MCF 10A (cell line): ENCODE measurements at places on chromosomes 16 and 17. TPM values are rescaled to one million over a fixed set of nuclear protein-coding genes. Genes with fewer than 3 reads are reported as not detected.
A peak's percentile ranks its signal among the peaks of the same experiment; 100 is the strongest.

The ADAP2 gene
- 1.3 and 2.2 TPM in 2 replicates for total RNA-seq

The MTSS2 gene
- total RNA-seq, result 75.8 and 78.7 TPM in 2 replicates

The CCL3 gene
- not detected in 2 replicates for total RNA-seq

- DNase-seq, result no peak
- H3K27ac ChIP-seq, result no peak overlapping the region
- no peak overlapping the region for H3K4me3 ChIP-seq
- H3K36me3 ChIP-seq, result peaks cover 6% of the 10 kb centered on the region
Measured at GRCh38 chr16:84917492-84917891, 93.8 kb downstream of the ZDHHC7 start.

GRCh38 chr17:21113716-21114115 is 13.0 kb upstream of the DHRS7B start:
- no peak overlapping the region for H3K27ac ChIP-seq
- no peak for DNase-seq
- H3K27me3 ChIP-seq, result no peaks in the 10 kb centered on the region
- no peaks in the 10 kb centered on the region for H3K4me1 ChIP-seq

GRCh38 chr17:28142305-28142704 is 99.8 kb downstream of the NLK start:
- no peak overlapping the region for H3K4me3 ChIP-seq
- no peak for DNase-seq
- peaks cover 23% of the 10 kb centered on the region for H3K36me3 ChIP-seq
- peaks cover 4% of the 10 kb centered on the region for H3K4me1 ChIP-seq
- H3K27ac ChIP-seq, result no peak overlapping the region
- H3K27me3 ChIP-seq, result no peaks in the 10 kb centered on the region

GRCh38 chr16:85033171-85033570 is 5.6 kb downstream of the KIAA0513 start:
- H3K36me3 ChIP-seq, result peaks cover 17% of the 10 kb centered on the region
- no peak for DNase-seq
- peaks cover 34% of the 10 kb centered on the region for H3K4me1 ChIP-seq
- no peaks in the 10 kb centered on the region for H3K27me3 ChIP-seq
- H3K4me3 ChIP-seq, result no peak overlapping the region

DNA sequence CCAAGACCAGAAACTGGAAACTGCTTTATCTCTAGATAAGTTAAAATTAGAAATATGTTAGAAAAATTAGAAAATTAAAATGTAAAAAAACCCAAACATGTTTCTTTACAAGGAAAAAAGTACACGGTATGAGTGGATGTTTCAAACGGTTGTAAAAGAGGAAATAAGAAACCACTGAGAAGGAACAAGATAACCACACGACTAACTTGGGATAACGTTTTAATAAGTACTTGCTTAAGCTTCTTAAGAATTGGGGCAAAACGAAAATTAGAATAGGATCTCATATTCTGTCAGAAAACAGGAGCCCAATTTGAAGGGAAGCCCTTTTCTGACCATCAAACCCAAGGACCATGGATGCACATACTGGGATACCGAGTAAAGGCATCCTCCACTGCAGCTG is 31.0 kb downstream of the MBTPS1 start:
- no peaks in the 10 kb centered on the region for H3K27me3 ChIP-seq
- H3K36me3 ChIP-seq, result peaks cover 81% of the 10 kb centered on the region
- no peaks in the 10 kb centered on the region for H3K4me1 ChIP-seq
- H3K27ac ChIP-seq, result no peak overlapping the region
- H3K4me3 ChIP-seq, result no peak overlapping the region

DNA sequence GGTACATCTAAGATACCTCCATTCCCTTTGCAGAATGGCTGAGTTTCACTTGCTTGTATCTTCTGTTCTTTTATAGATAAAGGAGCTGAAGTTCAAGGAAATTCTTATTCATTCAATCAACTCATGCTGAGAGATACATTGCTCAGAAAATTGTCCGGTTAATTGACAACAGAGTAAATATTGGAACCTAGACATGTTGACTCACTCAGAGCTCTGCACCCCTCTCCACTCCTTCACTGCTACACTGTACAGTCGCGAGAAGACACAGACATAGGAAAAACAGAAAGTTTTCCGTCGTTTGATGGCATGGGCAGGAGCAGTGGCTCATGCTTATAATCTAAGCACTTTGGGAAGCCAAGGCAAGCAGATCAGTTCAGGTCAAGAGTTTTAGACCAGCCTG is 690.5 kb upstream of the SOX9 start:
- DNase-seq, result no peak
- peaks cover 15% of the 10 kb centered on the region for H3K4me1 ChIP-seq
- no peak overlapping the region for H3K27ac ChIP-seq
- no peaks in the 10 kb centered on the region for H3K27me3 ChIP-seq
- no peaks in the 10 kb centered on the region for H3K36me3 ChIP-seq

- H3K4me3 ChIP-seq, result no peak overlapping the region
- no peak overlapping the region for H3K27ac ChIP-seq
- H3K4me1 ChIP-seq, result no peaks in the 10 kb centered on the region
- H3K36me3 ChIP-seq, result no peaks in the 10 kb centered on the region
Measured at GRCh38 chr16:53529513-53529912, 26.5 kb upstream of the AKTIP start.

- no peak overlapping the region for H3K4me3 ChIP-seq
- H3K36me3 ChIP-seq, result no peaks in the 10 kb centered on the region
- H3K27ac ChIP-seq, result no peak overlapping the region
- DNase-seq, result no peak
Measured at GRCh38 chr17:83137523-83137922, 58.1 kb downstream of the METRNL start.

DNA sequence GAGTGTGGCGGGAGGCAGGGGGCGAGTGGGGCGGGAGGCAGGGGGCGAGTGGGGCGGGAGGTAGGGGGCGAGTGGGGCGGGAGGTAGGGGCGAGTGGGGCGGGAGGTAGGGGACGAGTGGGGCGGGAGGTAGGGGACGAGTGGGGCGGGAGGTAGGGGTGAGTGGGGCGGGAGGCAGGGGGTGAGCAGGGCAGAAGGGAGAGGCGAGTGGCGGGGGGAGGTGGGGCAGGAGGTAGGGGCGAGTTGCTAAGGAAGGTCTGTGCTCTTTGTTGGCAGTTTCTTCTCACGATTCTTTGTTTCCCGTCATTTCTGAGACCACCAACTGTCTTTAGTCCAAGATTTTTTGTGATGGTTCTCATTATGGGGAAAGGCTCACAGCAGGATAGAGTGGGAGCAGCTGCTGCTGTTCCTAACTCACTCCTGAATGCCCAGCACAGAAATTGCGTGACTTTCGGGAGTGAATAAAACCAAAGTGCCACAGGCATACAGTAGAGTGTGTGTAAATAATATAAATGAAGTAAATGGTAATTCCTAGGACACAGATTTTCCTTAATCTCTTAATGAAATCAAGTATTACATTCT is 44.7 kb downstream of the COG7 start:
- no peaks in the 10 kb centered on the region for H3K27me3 ChIP-seq
- H3K27ac ChIP-seq, result peak overlapping the region; percentile 49
- no peaks in the 10 kb centered on the region for H3K4me1 ChIP-seq
- H3K4me3 ChIP-seq, result no peak overlapping the region

GRCh38 chr16:25372716-25373115 is 115.1 kb upstream of the ZKSCAN2 start:
- no peaks in the 10 kb centered on the region for H3K4me1 ChIP-seq
- H3K27ac ChIP-seq, result no peak overlapping the region
- H3K36me3 ChIP-seq, result no peaks in the 10 kb centered on the region
- no peak for DNase-seq
- no peaks in the 10 kb centered on the region for H3K27me3 ChIP-seq

GRCh38 chr16:55656691-55657092 is 904 bp downstream of the SLC6A2 start:
- H3K4me3 ChIP-seq, result no peak overlapping the region
- peaks cover under 1% of the 10 kb centered on the region for H3K4me1 ChIP-seq
- DNase-seq, result no peak
- H3K27me3 ChIP-seq, result no peaks in the 10 kb centered on the region
- no peak overlapping the region for H3K27ac ChIP-seq
- H3K36me3 ChIP-seq, result no peaks in the 10 kb centered on the region

DNA sequence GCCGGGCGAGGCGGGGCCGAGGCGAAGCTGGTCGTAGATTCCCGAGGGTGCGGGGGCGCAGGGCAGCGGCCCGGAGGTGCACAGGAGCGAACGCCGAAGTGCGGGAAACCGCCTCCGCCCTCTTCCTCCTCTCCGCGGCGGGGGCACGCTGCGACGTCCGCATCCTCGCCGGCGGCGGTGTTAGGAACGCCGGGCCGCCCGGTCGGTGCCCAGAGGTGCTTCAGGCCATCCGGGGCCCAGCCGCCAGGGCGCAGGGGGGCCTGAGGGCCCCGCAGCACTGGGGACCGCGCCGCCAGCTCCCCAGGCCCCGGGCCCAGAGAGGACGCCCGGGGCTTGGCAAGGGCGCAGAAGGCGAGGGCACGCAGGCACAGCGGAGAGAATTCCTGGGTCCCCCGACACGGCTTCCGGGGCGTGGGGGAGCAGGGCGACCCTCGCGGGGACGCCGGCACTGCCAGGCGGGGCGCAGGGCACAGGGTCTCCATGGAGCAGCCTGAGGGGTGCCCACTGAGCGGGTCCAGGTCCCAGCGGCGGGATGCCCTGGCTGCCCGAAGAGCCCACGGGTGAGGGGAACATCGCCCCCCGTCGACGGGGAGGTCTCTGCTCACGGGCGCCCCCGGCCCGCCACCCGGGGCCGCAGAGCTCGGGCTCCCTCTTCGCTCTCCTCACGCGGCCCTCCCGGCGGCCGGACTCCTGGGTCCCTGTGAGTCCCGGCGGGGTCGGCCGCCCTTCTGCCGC is 576 bp downstream of the EPOP start:
- peaks cover 13% of the 10 kb centered on the region for H3K4me1 ChIP-seq
- H3K36me3 ChIP-seq, result peaks cover 5% of the 10 kb centered on the region
- peak overlapping the region; percentile 64 for H3K4me3 ChIP-seq

GRCh38 chr17:66747578-66748275 is 87.2 kb upstream of the CACNG5 start:
- no peaks in the 10 kb centered on the region for H3K4me1 ChIP-seq
- H3K27me3 ChIP-seq, result no peaks in the 10 kb centered on the region
- no peak overlapping the region for H3K4me3 ChIP-seq
- no peak overlapping the region for H3K27ac ChIP-seq
- H3K36me3 ChIP-seq, result no peaks in the 10 kb centered on the region
- peak; percentile 63 for DNase-seq
